ENCODE measurements at places on chromosomes 16 and 17.
A peak's percentile ranks its signal among the peaks of the same experiment; 100 is the strongest.

DNA sequence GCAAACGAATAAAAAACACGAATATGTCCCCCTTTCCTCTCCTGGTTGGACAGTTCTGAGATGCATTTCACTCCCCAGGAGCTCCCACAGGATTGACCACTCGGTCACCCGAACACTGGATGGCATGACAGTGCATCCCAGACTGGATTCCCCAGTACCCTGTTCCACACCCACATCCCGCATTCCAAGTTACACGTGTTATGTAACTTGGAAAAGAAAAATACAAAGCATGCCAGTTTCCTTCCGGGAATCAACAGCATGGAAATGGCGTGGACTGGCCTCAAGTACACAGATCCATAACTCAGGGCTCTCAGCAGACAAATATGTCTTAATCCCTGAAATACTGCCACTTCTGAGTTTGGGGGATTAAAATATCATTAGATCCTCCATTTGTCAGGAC, 12.6 kb upstream of the KLHL36 start:
- no peak for DNase-seq

DNA sequence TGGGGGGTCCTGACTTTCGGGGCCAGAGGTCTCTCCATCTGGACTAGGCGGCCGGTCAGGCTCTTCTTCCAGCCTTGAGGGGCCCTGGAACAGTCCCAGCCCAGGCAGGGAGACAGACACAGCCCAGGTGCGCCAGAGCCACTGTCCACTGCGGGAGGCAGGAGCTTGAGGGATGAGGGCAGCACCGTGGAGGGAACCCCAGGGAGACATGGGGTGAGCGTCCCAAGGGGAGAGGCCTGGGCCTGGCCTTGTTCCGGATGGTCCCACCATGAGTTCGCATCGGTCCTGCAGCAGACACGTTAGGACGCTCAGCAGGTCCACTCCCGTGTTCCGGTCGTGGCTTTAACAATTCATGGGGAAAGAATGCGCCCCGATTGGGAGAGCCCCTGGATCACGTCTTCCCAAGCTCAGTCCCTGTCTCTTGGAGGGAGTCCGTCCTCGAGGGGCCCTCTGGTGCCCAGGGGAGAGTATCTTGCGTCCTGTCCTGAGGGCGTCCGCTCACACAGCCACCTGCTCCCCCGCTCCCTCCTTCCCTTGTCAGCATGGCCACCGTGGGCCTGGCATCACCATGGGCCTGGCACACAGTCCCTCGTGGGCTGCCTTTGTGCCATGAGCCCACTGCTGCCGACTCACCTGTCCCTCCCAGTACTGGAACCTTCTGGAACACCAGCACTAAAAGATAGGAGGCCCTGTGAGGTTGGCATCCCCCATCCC, 6.7 kb upstream of the NUDT16L1 start:
- DNase-seq, result no peak

GRCh38 chr17:41812381-41813151, at the start of gene FKBP10:
Gene FKBP10, plus strand, starts transcription at chr17:41813004. Its CDS starts 31 bp downstream, at chr17:41813035.
- peak; percentile 44 for DNase-seq

- no peak for DNase-seq
Measured at GRCh38 chr16:1584926-1585484, 26.9 kb downstream of the IFT140 start.

DNA sequence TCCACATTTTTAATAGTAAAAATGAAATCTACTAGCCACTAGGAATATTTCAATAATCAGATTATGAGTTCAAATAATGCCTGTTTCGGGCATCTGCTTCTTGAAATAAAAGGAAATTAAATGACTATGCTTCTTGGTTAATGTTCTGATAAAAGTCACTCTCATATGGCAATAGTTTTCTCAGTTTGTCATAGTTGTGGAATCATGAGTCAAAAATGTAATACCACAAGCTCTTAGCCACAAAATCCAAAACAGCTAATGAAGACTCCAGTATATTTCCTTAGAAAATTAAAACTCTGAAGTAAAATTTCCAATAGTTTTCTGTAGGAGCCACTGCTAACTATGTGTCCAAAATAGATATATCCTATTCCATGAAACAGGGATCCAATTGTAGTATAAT, 676.3 kb upstream of the CDH8 start:
- DNase-seq, result no peak

DNA sequence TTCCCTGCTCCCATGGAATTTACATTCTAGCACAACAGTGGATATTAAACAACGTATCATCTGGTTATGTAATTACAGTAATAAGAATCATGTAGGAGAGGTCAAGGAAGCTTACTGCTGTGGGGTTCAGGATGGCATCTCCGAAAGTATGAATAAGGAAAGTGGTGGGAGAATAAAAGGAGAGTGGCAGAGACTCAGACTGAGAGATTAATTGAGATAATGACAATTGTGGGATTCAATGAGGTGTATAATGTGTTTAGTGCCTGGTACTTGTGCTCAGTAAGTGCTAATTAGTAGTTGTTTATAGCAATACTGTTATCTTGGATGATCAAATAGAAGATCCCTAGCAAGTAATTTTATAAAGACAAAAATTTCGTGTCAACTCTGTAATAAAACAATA, 45.3 kb downstream of the NF1 start:
- no peak for DNase-seq

GRCh38 chr16:74450967-74451760, 29.9 kb upstream of the CLEC18B start:
- DNase-seq, result no peak

GRCh38 chr17:17749921-17750320, 68.7 kb downstream of the RAI1 start:
- peak; percentile 74 for DNase-seq

- DNase-seq, result no peak
Measured at GRCh38 chr17:60695960-60696359, 18.3 kb downstream of the BCAS3 start.

DNA sequence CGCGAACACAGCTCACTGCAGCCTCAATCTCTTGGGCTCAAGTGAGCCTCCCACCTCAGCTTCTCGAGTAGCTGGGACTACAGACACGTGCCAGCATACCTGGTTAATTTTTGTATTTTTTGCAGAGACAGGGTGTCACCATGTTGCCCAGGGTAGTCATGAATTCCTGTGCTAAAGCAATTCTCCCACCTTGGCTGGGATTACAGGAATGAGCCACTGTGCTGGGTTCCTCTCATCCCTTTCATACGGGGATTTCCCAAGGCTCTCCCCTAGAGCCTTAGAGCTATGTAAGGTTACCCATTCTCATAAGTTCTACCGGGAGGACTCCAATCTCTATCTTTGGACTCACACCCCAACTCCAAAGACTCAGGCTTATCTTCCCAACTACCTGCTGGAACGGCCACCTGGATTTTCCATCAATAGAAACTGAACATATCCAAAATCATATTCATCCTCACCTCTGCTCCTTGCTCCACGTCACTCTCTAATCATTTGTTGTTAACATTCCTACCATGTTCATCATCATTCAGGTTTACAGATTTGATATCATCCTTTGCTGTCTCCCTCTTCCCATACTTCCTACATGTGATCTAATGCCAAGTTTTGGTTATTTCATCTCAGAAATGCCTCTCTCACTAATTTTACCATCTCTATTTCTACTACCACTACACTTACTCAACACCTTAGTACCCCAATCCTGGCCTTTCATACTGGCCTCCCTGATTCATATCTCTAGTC, 92.5 kb downstream of the NCOR1 start:
- no peak for DNase-seq

DNA sequence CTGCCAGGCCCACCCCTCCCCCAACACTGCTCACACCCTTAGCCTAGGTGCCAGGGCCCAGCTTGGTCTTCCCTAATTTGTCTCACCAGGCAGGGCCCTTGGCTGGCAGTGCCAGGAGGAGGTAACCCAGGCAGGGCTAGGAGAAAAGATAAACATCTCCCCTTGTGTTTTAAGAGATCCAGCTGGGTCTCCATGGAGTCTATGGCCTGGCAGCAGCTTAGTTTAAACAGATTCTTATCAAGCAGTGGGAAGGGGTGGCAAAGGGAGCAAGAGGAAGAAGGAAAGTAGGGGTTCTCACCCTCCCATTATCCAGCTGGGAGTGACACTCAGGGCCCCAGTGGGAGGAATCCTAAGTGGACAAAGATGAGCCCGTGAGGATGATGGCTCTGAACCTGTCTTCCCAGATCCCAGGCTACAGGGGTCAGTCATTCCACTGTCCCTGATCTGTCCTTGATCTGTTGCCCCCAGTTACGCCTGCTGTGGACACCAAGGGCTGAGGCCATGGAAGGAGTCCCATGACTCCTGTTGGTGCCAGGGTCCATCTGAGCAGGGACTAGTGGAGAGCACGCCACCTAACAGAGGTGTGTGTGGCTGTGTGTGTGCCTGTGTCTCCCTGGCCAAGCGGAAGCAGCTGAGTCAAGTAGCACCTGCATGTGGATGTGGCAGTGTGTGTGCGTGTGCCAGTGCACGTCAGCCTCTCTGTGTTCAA, 47.4 kb upstream of the MEIOC start:
- DNase-seq, result no peak

DNA sequence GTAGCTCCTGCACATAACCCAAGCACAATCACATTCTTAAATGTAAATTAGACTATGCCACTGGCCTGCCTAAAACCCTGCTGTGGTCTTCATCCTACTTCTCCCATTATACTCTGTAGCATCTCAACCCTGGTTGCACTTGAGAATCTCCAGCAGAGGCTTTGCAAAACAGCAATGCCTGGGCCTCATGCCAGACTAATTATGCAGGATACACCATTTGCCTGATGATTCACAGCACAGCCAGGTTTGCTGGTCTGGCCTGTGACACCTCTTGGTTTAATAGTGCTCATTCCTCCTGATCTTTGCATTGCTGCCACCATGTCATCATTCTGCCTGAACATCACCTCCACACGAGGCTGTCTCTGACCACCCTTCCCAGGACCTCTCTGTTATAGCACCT, 491.9 kb upstream of the TOM1L1 start:
- no peak for DNase-seq

DNA sequence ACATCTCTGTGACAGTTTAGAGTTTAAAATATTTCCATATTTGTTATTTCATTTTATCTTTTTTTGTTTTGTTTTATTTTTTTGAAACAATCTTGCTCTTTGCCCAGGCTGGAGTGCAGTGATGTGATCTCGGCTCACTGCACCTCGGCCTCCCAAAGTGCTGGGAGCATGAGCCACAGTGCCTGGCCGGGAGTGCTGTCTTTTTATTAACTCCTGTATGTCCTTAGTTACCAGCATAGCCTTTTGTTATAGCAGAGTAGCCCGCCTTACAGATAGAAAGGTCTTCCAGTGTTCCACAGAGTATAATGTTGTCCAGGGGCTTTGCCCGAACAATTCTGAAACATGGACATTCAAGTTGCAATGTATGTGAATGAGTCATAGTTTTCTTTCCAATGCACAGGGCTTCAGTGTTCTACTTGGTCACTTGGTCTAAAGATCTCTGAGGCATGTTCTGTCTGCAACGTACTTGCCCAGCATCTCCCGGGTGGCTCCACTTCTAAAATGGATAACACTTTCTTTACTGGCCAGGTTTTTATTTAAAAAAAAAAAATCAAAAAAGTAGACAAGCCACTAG, 125.6 kb downstream of the KCNJ18 start:
- DNase-seq, result no peak

GRCh38 chr17:65813306-65813705, 251.9 kb upstream of the AXIN2 start:
- DNase-seq, result no peak

- no peak for DNase-seq
Measured at GRCh38 chr16:73037331-73037745, 10.6 kb downstream of the ZFHX3 start.

- no peak for DNase-seq
Measured at GRCh38 chr16:22705799-22706198, 108.2 kb upstream of the HS3ST2 start.

DNA sequence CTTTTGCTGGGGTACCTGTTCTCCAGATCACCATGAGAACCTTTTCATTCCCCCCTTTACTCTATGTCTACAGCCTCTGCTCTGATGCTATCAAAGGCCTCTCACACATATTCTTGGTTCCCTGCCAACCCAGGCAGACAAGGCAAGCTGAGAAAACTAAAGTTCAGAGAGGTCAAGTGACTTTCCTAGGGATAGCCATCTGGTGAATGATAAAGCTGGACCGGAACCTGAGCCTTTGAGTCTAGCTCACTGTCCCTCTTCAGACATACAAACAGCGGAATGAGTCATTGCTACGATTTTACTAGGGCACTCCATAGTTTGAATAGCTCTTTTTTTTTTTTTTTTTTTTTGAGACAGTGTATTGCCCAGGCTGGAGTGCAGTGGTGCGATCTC, 73.3 kb downstream of the XYLT1 start:
- peak; percentile 37 for DNase-seq

- no peak for DNase-seq
Measured at GRCh38 chr17:80118601-80119270, 17.4 kb downstream of the GAA start.

DNA sequence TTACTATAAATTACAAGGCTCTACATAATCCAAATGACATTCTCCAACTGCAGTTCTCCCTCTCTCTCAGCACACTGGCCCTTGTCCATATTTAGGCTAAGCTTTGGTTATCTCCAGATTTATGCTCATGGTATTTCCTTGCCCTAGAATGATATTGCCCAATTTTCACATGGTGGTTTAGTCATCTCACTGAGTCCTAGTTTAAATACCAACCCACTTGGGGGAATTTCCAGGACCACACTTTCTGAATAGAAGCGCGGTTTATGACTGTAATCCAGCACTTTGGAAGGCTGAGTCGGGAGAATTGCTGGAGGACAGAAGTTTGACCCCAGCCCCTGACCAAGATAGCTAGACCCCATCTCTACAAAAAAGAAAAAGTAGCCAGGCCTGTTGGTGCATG, 280.1 kb upstream of the MON1B start:
- no peak for DNase-seq

DNA sequence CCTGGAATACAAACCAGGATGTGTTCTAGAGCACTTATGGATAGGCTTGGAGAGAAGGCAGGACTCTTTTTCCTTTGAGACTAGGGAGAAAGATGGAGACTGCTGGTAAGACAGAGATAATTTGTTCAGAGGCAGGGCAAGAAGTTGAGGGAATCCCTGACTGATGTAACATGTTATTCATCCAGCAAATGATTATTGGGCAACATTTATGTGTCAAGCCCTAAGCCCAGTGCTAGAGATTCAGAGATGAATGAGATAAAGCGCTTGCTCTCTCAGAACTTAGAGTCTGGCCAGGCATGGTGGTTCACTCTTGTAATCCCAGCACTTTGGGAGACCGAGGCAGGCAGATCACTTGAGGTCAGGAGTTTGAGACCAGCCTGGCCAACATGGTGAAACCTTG, 47.8 kb upstream of the NUFIP2 start:
- no peak for DNase-seq

GRCh38 chr16:72050769-72051464, 3.4 kb upstream of the HP start:
- DNase-seq, result no peak

- no peak for DNase-seq
Measured at GRCh38 chr16:29977063-29977825, 3.6 kb downstream of the TAOK2 start.

- peak; percentile 8 for DNase-seq
Measured at GRCh38 chr17:76868669-76869495, 678 bp downstream of the MGAT5B start.

DNA sequence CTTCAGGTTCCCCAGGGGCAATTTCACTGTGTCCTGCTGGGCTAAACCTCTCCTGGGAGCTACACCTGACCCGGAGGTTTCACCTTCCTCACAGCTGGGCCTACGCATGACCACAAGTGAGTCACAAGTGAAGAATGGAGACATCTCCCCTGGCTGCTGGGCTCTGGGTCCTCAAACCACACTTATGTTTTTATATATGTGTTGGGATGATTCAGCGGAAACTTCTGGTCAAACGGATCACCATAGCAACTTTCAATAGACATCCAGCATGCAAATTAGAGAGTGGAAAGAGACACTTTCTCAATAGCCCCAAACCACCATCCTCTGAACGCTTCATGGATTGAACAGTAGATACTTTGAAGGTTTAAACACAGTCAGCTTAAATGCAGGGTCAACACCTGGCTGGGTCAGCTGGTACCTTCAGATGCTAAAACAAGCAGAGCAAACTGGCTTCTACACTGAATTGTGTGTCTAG, 28.0 kb upstream of the MAF start:
- peak; percentile 37 for DNase-seq

Measured in CD4-positive, alpha-beta T cell treated with Interleukin-21 for 1 hour (primary cell).